ENCODE measurements at places on chromosomes 7 and 10. TPM values are rescaled to one million over a fixed set of nuclear protein-coding genes. Genes with fewer than 3 reads are reported as not detected.

DNA sequence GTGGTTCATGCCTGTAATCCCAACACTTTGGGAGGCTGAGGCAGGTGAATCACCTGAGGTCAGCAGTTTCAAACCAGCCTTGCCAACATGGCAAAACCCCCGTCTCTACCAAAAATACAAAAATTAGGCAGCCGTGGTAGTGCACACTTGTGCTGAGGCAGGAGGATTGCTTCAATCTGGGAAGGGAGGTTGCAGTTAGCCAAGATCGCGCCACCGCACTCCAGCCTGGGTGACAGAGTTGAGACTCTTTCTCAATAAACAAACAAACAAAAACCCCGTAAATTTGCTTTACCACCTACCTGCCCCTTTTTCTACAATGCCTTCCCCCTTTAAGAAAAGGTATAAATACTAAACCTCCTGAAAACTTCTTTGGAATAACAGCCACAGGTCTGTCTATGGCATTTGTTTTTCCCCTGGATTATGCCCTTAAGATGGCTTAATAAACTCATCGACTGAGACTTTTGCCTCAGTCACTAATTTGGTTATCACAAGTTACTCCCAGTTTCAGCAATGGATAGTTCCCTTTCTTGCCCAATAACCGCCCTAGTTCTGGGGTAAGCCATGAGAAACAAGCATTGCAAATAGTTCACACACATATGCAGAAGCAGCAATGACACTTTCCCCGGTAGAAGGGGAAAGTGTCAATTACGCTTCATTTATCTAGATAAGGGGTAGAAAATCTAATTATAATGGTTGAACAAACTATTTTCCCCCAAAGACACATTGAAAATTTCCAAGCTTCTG lies 52.8 kb upstream of the SVIL start:
- no peak for DNase-seq

DNA sequence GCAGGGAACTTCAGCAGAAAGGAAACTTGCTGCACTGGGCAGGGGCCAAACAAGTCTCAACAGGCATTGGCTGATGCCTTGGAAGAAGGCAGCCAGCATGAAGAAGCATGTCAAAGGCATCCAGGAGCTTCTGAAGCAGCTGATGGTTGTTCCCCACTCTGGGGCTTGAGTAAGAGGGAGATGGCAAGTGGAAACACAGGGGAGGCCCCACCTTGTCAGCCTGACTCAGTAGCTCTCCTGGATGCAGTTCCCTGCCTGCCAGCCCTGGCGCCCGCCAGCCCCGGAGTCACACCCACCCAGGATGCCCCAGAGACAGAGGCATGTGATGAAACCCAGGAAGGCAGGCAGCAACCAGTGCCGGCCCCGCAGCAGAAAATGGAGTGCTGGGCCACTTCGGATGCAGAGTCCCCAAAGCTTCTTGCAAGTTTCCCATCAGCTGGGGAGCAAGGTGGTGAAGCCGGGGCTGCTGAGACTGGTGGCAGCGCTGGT lies 96.5 kb downstream of the TACC2 start:
- no peak for DNase-seq

- no peak for DNase-seq
Observed at GRCh38 chr7:118245267-118246040, 20.9 kb downstream of the ANKRD7 start.

- no peak for DNase-seq
Observed at GRCh38 chr10:82922046-82922445, 1047.1 kb downstream of the NRG3 start.

DNA sequence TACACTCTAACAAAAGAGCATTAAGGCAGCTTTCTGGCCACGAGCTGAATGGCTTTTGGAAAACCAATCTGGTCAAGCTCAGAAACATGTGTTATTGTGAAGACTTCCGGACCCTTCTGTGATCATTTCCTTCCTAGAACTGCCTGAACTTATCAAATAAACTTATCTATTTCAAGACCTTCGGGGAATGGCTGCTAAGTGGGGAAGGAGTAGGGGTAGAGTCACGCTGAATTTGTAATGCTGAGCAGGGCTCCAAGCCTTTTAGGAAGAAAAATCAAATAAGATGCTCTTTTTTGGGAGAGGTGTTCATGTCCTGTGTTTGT lies 56.6 kb downstream of the PAPSS2 start:
- DNase-seq = no peak

NUDT13 gene
- polyA plus RNA-seq = 5.2 TPM

TMEM26 gene
- 7.7 TPM for polyA plus RNA-seq

DNA sequence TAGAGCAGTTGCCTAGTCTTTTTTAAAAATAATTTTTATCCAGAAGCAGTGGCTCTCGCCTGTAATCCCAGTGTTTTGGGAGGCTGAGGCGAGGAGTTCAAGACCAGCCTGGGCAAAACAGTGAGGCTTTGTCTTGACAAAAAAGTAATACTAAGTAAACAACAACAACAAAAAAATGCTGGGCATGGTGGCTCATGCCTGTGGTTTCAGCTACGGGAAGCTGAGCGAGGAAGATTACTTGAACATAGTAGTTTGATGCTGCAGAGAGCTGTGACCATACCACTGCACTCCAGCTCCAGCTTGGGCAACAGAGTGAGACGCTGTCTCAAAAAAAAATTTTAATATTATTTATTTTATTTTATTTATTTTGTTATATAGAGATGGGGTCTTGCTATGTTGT lies 31.3 kb upstream of the TPST1 start:
- DNase-seq = no peak

- no peak for DNase-seq
Observed at GRCh38 chr10:130636313-130636930, 500.2 kb downstream of the GLRX3 start.

SFMBT2 gene
- polyA plus RNA-seq = 6.6 TPM

GRCh38 chr7:47333554-47333887 lies 248.4 kb downstream of the TNS3 start:
- no peak for DNase-seq

CALML3 gene
- not detected for polyA plus RNA-seq

DNA sequence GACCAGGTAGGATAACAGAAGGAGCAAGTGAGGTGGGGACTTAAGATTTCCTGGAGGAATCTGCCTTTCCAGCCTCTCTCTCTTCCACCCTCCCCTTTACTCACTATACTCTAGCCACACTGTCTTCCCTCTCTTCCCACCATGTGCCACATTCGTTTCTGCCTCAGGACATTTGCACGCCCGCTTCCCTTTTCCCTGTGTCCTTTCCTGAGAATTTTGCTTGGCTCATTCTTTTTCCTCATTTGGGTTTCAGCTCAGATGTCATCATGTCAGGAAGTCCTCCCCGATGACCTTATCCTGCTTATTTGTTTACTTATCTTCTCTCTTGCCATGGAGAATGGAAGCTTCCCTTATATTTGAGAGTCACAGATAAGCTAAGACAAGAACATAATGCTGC lies 363.8 kb downstream of the PRPF18 start:
- no peak for DNase-seq

GRCh38 chr10:65622608-65623007 lies 1303.2 kb upstream of the LRRTM3 start:
- no peak for DNase-seq

GRCh38 chr7:26853788-26854393 lies 10.5 kb downstream of the SKAP2 start:
- DNase-seq = no peak

C1QL3 gene
- 3.2 TPM for polyA plus RNA-seq

PTF1A gene
- polyA plus RNA-seq = not detected

DNA sequence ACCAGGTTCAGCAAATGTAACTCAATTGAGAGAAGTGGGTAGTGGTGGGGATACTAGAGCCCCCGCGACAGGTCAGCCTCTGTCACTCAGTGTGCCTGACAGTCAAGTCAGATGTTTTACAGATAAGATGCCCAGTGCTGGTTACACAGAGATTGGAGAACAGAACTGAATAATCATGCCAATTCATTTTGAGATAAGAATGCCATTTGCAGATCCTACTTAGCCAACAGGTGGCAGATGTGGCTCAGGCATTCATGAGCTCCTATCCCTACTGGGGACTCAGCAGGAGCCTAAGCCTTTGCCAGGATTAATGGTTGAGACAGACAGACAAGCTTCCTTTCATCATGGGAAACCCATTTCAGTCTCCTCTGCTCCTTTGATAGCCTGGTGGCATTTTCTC lies 137.8 kb downstream of the MAPK8 start:
- DNase-seq = no peak

SPAM1 gene
- polyA plus RNA-seq = not detected

GRCh38 chr7:129163875-129164544 lies 19.5 kb downstream of the TSPAN33 start:
- no peak for DNase-seq

All from right renal cortex interstitium (tissue), 3 donors.